ENCODE measurements at places on chromosomes 5 and 9.

DNA sequence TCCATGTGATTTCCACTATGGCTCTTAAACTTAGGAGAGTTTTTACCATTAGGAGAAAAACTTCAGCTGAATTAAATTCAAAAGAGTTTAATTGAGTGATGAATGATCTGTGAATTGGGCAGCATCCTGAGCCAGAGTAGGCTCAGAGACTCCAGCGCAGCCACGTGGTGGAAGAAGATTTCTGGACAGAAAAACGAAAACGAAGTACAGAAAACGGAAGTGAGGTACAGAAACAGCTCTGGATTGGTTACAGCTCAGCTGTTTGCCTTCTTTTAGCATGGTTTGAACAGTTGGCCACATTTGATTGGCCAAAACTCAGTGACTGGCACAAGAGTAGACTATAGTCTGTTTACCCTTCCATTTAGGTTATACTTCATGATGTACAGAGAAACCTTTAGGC lies 69.2 kb upstream of the PLPP1 start:
- DNase-seq, result no peak

DNA sequence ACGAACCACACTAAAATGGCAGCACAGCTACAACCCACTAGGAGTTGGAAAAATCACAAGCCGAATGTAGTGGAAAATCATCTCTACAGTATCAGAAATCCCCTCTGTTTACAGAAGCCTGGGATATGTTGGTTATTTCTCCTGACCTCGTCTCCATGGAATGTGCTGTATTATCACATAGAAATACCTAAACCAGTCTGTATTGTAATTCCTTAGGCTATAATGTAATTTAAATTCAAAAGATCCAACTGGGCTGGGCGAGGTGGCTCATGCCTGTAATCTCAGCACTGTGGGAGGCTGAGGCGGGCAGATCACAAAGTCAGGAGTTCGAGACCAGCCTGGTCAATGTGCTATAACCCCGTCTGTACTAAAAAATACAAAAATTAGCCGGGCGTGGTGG lies 244.8 kb upstream of the MPDZ start:
- no peak for DNase-seq

DNA sequence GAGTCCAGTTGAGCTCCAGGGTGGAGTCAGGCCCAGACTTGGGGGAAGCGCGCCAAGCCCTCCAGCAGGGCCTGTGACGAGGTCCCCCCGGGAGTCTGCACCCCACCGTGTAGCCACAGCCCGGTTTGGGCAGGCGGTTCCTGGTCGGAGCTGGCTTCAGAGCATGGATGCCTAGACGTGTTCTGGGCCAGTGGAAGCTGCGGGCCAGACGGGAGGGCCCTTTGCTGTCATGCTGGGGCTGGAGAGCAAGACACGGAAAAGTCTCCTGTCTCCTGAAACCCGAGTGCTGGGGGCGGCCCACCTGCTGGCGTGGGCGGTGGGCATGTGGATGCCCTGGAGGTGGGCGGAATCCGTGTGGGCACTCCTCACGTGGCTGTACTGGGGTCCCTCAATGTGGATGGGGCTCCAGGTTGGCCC lies 1.9 kb downstream of the GPSM1 start:
- no peak for DNase-seq

DNA sequence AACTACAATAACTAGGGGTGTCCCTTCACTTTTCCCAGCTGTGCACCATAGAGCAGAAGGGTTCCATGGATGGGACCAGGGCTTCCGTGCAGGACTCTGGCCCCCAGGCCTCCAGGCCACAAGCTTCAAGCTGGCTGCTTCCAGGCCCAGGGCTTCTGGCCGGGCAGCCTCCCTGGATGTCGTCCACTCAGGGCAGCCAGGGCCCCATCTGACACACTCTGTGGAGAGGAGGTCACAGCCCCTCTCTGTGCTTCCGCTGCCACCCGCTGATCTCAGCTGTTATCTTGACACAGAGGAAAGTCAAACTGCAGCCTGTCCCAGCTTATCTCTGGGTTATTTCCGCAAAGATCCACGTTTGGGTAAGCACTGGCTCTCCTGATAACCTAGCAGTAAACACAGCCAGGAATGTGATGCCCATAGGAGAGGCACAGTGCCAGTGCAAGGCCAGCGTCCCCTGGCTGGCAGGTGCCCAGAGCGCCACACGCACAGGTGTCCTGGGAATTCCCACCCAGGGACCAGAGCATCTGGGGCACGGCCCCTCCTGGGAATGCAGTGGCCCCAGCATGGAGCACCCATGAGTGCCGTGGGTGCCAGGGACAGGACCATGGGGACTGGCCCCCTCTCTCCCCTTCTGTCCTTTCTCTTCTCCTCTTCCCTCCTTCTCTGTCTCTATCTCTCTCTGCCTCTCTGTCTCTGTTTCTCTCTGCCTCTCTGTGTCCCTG lies 15.6 kb upstream of the SLC6A19 start:
- DNase-seq, result no peak

GRCh38 chr5:135952683-135953082 lies 2.1 kb downstream of the LECT2 start:
- DNase-seq, result no peak
